ENCODE measurements at places on chromosomes 4 and X. TPM values are rescaled to one million over a fixed set of nuclear protein-coding genes. Genes with fewer than 3 reads are reported as not detected.

The SOD3 gene
- total RNA-seq = 28.0 TPM

The HS3ST1 gene
- 1.0 TPM for total RNA-seq

The FRG1 gene
- 31.7 TPM for total RNA-seq

The TLR3 gene
- 1.8 TPM for total RNA-seq

The IL2 gene
- not detected for total RNA-seq

DNA sequence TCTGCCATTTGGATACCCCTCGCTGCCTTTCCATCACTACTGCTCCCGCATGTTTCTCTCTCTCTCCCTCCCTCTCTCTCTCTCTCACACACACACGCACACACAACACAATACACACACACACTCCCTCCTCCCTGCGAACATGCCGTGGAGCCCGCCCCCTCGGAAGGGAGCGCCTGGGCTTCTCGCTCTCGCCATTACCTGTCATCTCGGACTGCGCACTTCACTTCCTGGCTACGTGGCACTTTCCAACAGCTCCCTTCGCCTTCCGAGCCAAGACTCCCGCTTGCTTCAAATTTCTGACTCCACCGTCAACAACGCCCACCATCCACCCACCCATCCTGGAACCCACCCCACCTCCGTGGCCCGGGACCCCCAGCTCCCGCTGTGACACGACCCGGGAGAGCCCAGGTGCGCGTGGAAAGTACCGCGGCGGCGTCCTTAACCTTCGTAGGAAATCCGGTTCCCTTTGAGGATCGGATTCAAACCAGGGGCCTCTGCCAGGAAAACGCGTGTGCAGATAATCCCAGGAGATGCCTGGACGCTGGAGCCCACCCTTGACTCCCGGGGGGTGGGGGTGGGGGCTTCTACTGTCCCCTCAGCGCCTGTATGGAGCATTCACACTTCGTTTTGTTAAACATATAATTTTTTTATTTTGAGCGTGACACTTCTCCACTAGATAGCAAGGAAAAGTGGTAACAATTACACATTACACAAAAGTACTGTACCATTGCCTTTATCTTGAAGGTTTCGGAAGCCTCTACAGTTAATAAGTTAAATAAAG is 12.5 kb downstream of the ARX start:
- no peak for DNase-seq

DNA sequence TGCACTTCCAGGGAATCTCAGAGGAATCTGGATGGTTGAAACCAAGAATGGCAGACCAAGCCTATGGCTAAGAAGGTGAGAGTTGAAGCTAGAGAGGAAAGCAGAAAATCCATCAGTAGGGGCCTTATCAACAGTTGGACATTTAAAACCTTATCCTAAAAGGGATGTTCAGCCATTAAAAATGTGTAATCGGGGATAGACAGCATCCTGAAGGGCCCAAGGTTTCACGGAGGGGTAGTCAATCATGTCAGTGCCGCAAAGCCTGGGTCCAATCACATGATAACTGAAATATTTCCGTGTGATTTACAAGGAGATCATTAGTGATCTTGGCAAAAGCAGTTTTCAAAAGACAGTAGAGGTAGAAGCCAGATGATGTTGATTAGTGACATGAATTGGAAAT is 61.9 kb upstream of the ELOVL6 start:
- no peak for DNase-seq

Data from heart left ventricle (tissue), 16 donors.